Karpas-422 (cell line): ENCODE measurements at places on chromosomes 1 and 21. TPM values are rescaled to one million over a fixed set of nuclear protein-coding genes. Genes with fewer than 3 reads are reported as not detected.
A peak's percentile ranks its signal among the peaks of the same experiment; 100 is the strongest.

Gene GPR25
- total RNA-seq = not detected in 2 replicates

Gene NBPF9
- 14.2 and 15.0 TPM in 2 replicates for total RNA-seq

Gene TENT5C
- total RNA-seq = 0.14 and 0.60 TPM in 2 replicates

Gene TRAF3IP3
- 1.6 and 3.5 TPM in 2 replicates for total RNA-seq

Gene S100A16
- total RNA-seq = not detected in 2 replicates

Gene AGBL4
- total RNA-seq = not detected in 2 replicates

GRCh38 chr1:60621368-60621851 lies 461.0 kb upstream of the NFIA start:
- DNase-seq = no peak

DNA sequence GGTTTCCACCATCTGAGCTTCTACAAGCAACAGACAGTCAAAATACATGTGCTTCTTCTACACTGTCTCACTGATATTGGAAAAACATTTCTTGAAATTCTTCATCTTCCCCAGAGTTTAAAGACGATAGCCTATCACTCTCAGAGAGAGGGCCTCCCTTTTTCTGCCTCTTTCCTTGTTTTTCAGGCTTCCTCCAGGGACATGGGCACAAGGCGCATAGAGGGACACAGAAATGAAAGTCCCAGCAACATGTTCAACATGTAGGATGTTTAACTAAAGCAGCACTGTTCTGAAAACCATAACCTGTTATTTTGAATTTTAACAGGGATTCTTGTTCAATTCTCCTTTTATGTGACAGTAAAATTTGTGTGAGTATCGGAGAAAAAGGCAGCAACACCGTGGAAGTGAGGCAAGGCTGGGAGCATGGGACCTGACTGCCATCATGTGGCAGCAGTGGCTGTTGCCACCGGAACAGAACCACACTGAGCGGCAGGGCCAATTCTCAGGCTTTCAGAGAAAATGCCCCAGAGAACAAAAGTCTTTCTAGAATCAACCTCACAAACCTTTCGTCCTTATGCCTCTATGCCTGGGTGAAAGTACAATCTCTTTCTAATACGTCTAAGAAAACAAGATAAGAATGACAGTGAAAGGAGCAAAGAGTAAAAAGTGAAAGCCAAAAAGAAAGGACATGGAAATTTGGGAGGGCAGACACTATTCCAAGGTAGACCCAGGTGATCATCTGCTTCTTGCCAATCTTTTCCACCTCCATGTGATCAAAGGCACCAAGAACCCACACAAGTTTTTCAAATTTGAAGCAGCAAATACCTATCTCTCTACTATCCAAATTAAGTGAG lies 54.5 kb downstream of the PCNX2 start:
- DNase-seq = no peak

GRCh38 chr1:218874801-218875400 lies 298.8 kb upstream of the LYPLAL1 start:
- no peak for DNase-seq

DNA sequence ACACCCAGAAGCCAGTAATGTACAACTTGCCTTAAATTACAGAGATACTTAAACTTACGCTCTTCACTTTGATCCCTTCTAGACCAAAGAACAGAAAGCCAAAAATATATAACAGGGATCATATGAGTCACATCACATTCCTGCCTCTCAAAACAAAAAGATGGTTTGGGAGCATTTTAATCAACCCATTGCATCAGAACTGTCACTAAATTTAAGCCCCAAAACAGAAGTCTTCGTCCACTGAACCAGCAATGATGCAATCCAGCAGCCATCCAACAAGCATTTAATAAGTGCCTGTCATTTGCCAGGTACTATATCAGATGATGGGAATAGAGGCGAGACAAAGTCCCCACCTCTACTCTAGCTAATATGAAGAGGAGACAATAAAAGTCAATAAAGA lies 42.7 kb upstream of the GLIS1 start:
- no peak for DNase-seq

GRCh38 chr1:32989160-32990050 lies 24.8 kb upstream of the RNF19B start:
- no peak for DNase-seq

GRCh38 chr1:21939650-21940374 lies 2.7 kb upstream of the HSPG2 start:
- no peak for DNase-seq

- DNase-seq = no peak
These were observed 30.8 kb downstream of the ASB17 start for GRCh38 chr1:75901371-75901770.

DNA sequence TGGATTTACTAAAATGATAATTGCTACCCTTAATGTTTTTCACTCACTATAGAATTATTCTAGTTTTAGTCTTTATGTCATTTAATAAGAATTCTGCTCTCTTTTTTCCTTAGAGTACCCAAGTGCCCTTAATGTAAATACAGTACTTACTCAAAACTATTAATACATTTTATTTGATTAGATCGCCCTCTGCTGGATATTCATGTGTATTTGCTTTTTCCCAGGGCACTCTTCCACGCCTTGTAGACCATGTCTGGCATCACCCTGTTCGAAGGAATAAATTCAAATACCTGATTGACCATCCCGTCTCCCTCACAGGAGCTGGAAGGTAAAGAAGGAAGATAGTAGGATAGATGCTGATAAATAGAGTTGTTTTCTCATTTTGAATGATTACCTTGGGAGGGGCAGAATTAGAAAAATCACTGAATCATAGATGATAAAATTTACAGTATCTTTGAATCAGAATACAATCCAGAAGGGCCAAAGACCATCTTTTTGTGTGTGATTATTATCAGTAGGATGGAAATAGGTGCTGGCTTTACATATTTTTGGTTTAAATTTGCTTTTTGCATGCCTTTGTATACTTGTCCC lies 4.1 kb downstream of the AXDND1 start:
- peak; percentile 89 for DNase-seq

GRCh38 chr1:38814444-38814983 lies 45.1 kb downstream of the RRAGC start:
- DNase-seq = no peak

- DNase-seq = no peak
These were observed 8.9 kb upstream of the CD48 start for GRCh38 chr1:160720356-160721085.

DNA sequence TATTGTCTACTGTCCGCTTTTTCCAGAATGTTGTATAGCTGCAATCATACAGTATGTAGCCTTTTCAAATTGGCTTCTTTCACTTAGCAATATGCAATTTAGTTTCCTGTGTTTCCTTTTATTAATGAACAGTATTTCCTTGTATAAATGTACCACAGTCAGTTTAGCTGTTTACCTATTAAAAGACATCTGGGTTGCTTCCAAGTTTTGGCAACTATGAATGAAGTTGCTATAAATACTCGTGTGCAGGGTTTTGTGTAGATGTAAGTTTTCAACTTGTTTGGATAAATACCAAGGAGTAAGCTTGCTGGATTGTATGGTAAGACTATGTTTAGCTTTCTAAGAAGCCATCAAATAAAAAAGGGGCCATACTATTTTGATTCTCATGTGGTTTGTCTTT lies 24.4 kb upstream of the KCNJ6 start:
- DNase-seq = no peak

- DNase-seq = no peak
These were observed at the start of gene NKAIN1 for GRCh38 chr1:31239653-31240241. NKAIN1 (minus strand) TSS chr1:31239887; CDS start chr1:31239547, 340 bp downstream.

- DNase-seq = no peak
These were observed 22.6 kb upstream of the RAB3GAP2 start for GRCh38 chr1:220294846-220295301.

GRCh38 chr1:111591937-111592336 lies 27.7 kb upstream of the RAP1A start:
- no peak for DNase-seq

- peak; percentile 63 for DNase-seq
These were observed 743 bp downstream of the CD52 start for GRCh38 chr1:26318338-26319064.

- no peak for DNase-seq
These were observed 20.5 kb downstream of the SLC19A2 start for GRCh38 chr1:169465281-169465680.
